ENCODE measurements at places on chromosomes 12 and 14.

DNA sequence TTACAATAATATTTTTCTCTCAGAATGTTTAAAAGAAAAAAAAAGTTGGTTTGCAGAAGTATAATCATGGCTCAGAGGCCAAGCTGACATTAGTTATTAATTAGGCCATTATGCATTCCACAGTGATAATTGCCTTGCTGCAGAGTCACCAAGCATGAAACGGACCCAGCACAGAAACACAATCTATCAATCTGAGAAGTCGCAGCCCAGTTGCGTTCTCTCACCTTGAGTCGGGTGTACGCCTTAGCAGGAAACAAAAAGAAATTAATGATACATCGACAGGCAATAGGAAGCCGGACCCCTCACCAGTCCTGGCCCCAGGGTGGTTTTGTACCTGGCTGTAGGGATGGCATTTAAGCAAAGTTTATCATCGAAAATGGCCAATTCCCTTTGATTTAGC is 129.7 kb downstream of the PHETA1 start:
- no peak for DNase-seq

DNA sequence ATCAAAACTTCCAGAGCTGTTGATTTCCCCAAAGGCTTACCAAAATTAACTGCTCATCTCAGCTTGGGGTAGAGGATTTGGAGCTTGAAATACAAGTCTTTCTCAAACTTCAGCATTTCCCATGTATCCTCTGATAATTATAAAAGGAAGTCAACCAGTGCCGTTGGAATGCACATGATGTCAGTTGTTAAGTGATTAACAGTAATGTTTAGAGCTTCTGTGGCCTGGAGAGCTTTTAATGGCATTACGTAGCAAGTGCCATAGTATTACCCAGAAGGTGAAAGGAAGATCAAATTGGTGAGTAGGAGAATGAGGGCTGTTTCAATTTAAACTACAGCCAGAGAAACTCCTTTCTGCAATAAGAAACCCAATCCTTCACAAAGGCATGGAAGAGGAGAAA is 62.5 kb upstream of the PTPRR start:
- no peak for DNase-seq

DNA sequence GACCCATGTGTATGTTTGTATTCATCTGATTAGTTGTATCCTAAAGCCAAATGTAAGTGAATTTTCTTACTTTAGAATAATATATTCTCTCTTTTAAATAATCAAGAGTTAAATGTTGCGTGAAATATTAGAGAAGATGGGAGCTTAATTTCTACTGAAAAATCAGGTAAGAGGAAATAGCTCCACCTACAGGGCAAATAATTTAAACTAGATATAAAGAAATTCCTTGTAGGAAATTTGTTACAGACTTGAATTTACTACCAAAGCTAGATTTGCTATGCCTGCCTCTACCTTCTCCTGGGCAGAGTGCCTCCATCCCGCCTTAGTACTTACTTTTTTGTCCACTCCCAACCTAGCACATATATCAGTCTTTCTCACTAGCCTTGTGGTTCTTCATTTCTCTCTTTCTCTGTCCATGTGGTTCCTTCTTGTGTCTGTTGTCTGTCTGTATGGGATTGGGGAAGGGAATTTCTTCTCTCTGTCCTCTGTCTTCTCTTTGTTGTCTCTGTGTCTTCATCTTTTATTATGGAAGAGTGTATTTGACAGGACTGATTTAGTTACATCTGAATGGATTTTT is 44.7 kb downstream of the PALS1 start:
- no peak for DNase-seq

- no peak for DNase-seq
Measured at GRCh38 chr12:114241973-114242434, 163.9 kb downstream of the TBX5 start.

- DNase-seq = no peak
Measured at GRCh38 chr12:130223767-130224244, 61.5 kb downstream of the FZD10 start.

DNA sequence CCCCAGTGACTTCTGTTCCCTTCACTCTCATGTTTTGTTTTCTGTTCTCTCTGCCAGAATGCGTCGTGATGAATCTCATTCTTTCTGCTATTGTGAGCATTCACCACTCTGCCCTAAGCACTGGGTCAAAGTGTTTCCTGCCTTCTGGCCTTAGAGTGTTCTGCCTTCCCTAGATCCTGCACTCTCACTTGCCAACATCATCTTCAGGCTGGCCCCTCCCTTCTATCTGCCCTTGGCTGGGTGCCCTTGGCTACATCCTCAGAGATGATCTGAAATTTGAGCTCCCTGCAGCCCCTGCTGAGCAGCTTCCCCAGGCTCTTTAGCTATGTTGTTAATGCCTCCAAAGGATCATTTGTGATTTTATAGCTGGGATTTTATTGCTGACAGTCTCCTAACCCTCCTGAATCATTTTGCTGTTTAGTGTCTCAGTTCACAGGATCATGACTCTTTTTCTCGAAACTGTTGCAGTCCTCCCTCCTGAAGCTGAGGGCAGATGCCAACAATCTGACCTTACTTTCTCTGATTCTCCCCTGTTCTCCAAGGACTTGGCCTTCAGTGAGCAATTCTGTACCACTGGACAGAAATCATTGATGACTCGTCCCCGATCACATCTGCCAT is 4.5 kb downstream of the DHRS2 start:
- DNase-seq = no peak

Data from activated CD4-positive, alpha-beta T cell treated with anti-CD3 and anti-CD28 coated beads for 1 hour (primary cell).